ENCODE measurements at places on chromosomes 6 and 20.

DNA sequence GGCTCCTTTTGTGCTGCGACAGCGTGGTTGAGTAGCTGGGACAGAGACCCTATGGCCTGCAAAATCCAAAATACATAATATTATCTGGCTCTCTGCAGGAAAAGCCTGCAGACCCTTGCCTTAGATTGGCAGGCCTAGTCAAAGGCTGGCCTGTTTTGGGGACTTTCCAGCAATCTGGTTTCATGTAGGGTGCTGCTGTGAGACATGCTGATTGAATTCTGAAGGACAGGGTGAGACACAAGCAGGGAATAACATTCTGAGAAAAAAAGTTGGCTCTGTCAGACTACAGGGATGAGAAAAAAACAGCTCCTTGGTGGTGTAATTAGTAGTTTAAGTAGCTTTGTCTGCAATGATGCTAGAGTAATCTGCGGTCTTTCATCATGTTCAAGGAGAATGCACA is 402.7 kb upstream of the AGPAT4 start:
- no peak for DNase-seq

GRCh38 chr6:149233056-149233715 is 84.3 kb upstream of the TAB2 start:
- DNase-seq = no peak

DNA sequence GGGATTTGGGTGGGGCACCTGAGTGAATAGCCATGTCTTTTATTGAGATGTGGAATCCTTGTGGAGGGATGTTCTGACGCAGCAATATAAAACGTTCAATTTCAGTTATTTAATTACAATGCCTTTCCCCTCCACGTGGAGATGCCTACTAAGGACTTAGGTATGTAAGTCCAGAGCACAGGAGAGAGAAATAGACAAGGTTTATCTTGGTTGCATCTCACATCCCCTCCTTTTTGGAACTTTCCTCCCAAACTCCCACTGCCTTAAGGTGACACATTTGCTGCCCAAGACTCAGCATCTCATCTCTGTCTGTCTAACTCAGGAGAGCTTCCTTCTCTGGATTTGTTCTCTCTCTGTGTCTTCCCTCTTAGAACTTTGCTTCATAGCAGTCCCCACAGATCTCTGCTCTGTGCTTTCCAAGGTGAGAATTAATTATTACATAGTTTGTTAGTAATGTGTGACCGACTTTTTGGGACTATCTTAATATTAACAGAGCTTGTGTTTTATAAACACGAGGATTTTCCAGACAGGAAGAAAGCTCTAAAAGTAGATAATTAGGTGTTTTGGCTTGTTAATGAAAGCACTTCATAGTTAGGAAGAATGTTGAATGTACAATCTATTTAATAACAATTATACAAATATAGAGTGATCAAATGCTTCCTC is 52.6 kb downstream of the COL19A1 start:
- DNase-seq = no peak

- DNase-seq = no peak
These were observed 8.1 kb upstream of the ZNFX1 start for GRCh38 chr20:49285813-49286494.

- no peak for DNase-seq
These were observed 192.5 kb downstream of the MYLK4 start for GRCh38 chr6:2558098-2558680.

GRCh38 chr20:59671661-59672471 is 67.5 kb downstream of the PHACTR3 start:
- DNase-seq = no peak

DNA sequence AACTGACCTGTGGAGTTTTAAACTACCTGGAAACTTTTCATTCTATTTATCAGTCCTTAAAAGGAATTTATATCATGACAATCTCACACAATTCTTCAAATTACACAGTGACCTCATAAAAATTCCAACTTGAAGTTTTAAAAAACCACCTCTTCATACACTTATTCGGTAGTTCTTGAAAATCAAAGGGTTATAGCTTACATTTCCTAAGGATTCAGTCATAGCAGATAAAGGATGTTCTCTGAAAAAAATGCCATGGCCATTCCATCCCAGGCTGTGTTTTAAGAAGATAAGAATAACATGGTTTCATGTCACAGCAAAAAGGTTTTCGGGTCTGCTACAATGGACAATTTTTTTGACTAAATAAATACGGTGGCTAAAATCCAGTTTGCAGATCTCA is 41.2 kb downstream of the GOPC start:
- DNase-seq = no peak

DNA sequence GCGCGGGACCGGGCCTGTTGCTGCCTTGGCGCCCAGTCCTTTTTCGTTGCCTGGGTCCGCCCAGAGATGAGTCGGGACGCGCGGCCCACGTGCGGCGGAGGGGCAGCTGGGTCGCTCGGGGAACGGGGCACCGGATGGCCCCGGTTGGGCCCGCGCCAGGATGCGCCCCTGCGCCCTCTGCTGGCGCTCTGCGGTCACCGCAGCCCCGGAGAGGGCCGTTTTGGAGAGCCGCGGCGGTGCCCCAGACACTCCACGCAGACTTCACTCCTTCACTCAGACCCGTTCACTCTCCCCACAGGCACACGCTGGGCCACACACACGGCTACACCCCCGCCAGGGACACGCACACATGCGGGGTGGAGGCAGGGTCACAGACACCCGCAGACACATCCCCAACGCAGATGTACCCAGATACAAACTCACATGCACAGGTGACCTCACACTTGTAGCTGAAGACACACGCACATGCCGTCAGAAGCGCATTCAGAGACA is 38.8 kb downstream of the SRC start:
- peak; percentile 82 for DNase-seq

DNA sequence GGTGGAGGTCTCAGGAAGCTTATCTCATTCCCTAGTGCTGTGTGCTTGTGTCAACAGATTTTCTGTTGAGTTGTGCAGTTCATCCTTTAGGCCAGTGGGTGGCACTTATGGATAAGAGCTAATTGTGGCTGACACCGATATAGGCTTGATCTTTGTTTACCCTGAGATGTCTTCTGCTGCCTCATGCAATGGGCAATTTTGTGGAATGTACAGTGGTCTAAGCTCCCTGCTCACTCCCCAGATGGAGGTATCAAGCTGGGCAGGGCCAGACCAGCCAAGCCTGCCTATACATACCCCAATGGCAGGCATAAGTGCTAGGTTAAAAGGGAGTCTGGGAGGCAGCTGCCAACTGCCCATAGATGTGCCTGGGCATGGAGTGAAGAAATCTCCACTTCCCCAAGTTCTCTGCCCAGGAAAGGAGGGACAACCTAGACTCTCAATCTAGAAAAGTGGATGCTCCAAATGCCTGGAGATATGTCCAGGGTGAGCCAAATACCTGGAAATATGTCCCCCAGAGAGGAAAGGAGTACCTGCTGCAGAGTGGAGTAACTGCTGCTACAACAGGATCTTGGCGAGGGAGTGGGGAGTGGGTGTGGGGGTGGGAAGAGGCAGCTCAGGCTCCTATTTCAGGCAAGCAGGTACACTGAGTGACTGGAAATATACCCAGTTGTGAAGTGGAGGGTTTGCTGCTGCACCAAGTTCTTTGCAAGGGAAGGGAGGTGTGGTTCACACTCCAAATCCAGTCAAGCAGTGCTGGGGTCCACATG is 53.2 kb upstream of the ARG1 start:
- peak; percentile 53 for DNase-seq

DNA sequence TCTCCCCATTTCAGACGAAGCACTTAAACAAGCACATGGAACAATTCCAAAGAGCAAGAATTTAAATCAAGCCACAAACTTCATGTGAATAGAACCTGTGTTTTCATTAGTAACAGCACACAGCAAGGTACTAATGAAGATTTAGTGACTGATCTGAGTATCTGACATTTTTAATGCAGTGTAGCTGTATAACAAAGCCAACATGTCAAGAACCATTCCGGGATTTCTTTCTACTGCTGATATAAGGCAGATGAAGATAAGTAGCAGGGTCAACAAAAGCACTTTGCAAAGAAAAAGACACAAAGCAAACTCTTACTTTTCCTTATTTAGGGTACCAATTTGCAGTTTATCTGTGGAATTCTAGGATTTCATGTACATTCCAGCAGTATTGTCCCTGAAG is 11.3 kb downstream of the SLC17A5 start:
- no peak for DNase-seq

DNA sequence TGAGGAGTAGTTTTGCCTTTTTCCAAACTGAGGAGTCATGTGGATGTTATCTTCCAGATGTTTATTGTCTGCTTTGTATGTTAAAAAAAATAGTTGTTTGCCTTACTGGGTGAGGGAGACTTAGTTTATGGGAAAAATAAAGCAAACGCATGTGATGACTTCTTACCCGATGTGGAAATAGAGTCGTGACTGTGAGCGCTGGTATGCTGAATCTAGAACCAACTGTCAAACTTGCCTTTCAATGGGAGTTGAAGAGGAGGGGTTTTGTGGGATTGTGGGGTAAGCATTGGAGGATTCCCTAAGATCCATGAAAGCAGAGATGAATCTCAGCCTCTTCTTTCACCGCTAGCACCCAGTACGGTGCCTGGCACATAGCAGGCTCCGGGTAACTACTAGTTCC is 5.3 kb downstream of the DCBLD1 start:
- no peak for DNase-seq

- no peak for DNase-seq
These were observed 11.6 kb upstream of the CD164 start for GRCh38 chr6:109393886-109394281.

DNA sequence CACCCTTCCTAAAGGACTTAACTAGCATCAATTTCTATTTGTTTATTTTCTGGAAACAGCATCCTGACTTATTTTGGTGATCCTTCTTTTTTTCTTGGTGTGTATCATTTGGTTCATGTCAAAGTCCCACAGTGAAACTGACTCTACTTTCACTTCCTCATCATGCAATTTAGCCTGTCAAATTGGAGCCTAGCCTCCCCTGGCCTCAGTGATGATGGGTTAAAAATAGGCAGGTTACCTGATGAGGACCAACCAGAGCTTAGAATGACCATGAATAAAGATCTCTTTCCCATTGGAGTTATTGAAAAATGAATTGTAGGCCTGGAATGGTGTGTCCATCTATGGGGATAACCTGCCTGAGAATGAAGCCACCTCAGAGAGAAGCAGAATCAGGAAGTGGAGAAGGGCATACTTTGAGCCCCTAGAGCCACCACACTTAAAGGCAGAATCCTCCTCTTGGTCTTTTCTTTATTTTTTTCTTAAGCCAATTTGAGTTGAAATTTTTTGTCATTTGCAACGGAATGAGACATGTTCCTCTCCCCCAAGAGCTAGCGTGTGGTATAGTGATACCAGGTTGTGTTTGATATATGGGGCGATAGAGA is 105.6 kb downstream of the BTBD3 start:
- DNase-seq = peak; percentile 9

- DNase-seq = no peak
These were observed 12.8 kb upstream of the SPO11 start for GRCh38 chr20:57316795-57317201.

DNA sequence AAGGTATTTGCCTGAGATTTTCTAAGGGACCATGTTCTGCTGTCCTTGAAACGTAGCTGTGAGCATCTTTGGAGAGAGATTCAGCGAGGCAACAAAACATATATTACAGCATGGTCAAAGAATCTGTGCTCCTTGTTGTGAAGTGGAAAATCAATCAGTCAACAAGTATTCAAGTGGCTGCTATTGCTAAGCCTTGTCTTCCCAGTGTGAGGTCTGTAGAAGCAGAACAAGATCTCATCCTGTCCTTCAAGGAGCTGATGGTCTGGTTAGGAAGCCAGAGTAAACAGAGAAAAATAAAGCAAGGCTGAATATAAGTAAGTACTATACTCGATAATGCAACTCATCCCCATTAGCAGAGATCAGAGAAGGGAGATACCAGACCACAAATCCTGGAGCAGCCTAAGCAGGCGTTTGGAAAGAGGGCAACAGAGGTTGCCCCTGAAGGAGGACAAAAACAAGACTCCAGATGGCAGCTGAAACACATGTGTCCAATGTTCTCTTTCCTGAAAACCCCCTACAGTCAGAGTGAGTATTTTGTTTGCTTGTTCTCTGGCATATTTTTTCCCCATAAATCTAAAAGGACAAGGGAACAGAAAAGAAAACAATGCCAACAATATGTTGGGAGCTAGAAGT is 392.0 kb downstream of the SYNE1 start:
- DNase-seq = no peak

- no peak for DNase-seq
These were observed 33.8 kb downstream of the BRPF3 start for GRCh38 chr6:36230371-36230770.

DNA sequence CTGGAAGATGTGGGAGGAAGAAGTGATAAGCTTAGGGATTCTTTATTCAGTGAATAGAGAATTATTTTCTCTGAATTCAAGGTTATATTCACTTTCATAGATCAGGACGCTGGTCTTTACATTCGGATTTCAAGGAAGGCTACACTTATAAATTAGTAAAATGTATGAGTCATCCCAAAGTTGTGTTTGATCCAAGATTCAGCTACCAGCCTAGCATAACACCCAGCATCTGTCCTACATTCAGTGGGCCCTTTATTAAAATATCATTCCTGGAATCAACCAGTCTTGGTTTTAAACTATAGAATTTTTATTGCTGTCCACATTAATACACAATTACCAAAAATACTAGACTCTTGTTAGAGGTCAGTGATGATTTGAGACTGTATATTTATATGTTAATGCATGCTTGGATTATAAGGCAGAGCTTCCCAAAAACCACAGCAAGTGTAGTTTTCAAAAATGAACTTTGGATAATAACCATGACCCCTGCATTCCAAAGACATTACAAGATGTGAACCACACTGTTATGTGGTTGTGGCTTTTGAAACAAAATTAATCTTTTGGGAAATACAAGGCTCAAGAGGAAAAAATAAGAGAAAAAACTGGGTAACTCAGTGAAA is 210.7 kb upstream of the CNR1 start:
- no peak for DNase-seq

- peak; percentile 77 for DNase-seq
These were observed 336.0 kb downstream of the SYNE1 start for GRCh38 chr6:152301021-152301764.

DNA sequence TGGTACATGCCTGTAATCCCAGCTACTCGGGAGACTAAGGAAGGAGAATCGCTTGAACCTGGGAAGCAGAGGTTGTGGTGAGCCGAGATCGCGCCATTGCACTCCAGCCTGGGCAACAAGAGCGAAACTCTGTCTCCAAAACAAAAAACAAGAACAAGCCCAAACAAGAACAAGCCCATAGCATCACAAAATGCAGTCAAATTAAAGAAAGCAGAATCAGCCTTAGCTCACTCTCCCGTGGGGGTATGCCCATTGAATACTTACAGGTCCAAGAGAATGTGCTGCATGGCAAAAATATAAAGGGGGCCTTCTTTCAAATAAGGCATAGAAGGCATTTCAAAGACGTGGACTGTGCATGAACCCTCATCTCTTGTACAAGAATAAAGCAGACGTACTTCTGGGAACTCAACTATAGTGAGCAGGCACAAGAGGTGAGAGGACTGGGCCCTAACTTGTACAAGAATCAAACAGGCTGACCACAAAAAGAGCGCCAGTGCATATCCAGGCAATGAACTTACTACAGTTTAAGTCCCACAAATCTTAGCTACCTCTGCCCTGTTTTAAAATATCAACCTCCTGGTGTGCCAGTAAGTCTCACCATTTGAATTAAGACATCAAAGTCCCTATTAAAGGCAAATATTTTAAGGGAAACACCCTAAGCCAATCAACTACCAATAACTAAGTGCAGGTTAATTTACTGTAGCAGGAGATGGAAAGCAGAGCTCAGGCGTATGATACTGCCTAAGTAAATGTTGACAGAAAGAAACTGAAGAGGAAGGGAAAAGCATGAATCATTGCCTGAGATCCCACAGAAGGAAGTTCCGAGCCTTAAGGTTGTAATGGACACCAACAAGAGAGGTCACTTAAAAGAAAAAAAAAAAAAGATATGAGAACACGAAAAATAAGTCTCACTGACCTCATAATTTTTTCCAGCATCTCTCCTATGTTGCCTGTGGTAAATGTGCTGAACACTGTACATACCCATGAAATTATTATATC is 37.4 kb downstream of the TOMM6 start:
- DNase-seq = peak; percentile 69

- no peak for DNase-seq
These were observed 20.0 kb upstream of the LBP start for GRCh38 chr20:38326309-38326708.
